Pancreas (tissue), 10 donors: ENCODE measurements at places on chromosomes 4 and X.
A peak's percentile ranks its signal among the peaks of the same experiment; 100 is the strongest.

DNA sequence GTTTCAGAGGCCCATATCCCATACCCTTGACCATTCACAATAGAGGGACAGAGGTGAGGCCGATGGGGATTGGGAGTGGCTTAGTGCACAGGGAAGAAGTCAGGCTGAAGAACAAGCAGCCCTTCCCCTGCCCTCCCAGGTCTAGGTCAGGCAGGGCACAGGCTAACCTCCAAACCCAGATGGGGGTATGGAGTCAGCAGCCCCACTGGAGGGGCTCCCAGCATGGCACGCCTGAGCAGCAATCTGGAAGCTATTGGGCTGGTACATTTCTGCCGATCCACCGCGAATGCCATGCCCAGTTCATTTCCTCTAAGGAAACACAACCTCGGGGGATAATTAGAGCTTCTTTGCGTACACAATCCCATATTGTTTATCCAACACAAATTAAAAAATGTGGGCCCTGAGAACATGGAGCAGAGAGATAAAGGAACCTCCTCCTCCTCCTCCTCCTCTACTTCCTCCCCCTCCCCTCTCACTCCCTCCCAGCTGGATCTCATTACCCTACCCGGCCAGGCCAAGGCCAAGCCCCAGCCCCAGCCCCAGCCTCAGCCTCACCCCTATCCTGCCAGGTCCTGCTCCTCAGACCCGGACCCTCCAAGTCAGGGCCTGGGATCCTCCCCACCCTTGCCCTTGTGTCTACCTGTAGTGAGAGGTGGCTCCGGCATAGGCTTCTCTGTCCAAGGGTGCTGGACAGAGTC is 83.0 kb downstream of the PJA1 start:
- DNase-seq: no peak

DNA sequence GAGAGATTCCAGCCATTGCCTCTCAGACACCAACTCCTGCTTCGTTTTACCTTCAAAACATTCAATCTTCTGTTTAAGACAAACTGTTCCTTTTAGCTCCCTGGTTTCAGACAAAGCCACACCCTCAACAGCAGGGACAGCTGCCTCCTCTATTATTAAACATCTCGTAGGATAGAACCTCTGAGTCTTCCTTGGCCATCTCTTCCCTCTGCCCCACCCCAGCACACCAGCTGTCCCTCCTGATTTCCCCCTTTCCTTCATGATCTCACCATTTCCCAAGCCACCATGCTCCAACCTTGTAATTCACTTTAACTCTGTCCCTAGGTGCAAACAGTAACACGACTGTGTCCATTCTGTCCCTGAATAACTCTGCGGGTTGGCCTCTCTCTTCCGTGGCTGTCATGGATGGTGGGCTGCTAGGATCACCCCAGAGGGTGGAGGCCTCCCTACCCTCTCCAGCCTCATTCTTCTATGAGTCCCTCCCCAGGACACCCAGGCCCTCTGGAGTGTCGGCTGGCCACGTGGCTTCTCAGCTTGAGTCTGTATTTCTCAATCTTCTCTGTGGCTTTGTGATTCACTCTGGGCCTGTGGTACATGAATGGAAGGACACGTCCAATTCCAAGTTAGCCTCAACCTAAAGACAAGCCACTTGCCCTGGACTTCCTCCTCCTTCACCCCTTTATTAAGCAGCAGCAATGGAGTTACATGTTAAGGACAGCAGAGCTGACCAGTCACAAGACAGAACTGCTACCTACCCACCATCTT is 349.9 kb downstream of the FBXW7 start:
- DNase-seq: no peak

DNA sequence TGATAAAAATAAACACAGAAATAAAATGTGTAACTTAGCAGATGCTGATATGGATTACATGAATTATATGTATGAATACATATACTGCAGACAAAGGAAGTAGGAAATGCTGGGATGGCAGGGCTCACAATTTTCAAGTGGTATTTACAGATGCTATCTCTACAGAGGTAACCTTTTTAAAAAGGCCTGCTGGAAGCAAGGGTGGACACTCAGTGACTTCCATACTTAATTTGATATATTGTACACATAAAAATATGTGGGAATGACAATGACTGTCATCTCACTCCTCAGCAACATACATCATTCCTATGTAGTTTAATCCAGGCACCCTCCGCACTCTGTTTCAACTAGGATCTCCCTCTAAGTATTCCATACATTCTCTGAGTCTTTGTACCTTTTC is 452.9 kb downstream of the DTHD1 start:
- DNase-seq: no peak

DNA sequence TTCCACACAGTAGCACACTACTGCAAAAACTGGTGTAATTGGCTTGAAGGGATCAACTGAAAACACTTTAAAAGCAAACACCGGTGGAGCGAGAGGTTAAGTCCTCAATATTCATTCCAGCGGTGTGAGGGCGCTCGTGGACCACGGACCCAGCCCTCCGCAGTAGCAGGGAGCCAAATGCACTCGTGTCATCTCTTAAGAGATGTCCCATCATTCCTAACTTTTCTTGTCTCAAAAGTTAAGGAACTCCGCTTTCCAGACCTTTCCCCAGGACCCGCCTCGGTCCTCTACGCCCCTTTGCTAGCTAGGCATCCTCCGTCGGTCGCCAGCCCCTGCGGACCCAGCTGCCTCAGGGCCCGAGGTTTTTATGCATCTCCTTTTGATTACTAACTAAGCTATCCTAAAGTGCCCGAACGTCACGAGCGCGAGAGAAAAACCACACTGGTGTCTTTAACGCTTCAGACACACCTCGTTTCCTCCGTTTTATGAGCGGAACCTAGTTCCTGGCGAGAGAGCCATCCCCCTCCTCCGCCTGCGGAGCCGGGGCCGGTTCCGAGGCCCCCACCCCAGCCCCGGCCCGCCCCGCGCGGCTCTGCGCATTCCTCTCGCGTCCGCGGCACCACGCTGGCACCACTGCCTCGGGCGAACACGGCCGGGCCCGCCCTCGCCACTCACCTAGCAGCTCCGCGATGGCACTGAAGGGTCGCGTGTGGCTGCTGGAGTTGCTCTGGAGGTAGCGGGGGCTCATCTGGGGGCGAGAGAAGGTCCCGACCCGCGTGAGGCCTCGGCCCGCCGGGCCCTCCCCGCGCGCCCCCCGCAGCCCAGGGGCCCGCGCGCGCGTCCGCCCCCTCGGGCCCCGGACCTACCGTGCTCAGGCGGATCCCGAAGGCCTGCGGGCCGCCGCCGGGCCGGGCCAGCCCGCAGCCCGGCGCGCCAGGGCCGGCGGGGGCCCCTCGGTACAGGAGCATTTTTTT is 723 bp downstream of the MORC4 start:
- DNase-seq: peak; percentile 57

DNA sequence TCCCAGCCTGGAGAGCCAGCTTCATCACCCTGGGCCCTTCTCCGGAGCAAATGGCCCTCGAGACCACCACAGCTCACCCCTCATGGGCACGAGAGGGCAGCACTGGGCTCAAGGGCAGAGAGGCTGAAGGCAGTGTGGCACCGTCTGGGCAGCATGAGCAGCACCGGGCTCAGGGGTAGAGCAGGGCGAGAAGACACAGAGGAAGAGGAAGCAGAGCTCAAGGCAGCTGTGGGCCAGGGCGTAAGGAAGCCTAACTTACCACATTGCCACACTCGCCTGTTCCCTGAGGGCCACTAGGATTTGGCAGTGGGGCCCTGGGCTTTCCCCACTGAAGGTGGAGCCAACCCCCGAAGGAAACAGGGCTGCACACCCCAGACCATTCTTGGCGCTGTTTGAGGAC is 15.5 kb downstream of the ZNF185 start:
- no peak for DNase-seq

DNA sequence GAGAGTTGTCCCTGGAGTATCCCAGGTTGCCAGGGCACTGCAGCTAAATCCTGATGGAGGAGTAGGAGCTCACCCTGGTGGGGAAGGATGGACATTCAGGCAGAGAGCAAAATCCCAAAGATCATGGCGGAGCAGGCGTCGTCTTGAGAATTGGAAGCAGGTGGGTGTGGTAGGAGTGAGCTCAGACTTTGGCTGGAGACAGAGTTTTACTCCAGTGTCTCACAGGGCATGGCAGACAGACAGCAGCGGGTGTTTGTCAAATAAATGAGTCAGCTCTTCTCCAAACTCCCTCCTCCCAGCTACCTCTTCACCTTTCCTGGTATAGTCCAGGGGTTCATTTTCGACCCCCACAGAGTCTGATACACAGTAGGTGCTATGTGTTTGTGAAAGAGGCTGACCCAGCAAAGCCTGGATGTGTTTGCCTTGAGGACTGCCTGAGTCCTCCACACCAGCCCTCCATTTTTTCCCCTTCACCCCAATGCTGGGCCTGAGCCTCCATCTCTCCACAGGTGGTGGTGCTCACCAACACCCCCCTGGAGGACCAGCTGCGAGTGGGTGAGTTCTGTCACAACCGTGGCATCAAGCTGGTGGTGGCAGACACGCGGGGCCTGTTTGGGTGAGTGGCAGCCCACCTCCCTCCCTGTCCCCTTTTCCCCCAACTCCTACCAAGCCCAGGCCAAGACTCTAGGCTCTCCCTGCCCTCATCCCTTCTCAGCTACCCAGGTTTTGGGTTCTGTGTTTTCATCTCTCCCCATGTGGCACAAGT is 6.9 kb downstream of the UBA1 start:
- DNase-seq: peak; percentile 33

GRCh38 chr4:41174444-41174843 is 39.9 kb downstream of the APBB2 start:
- no peak for DNase-seq

DNA sequence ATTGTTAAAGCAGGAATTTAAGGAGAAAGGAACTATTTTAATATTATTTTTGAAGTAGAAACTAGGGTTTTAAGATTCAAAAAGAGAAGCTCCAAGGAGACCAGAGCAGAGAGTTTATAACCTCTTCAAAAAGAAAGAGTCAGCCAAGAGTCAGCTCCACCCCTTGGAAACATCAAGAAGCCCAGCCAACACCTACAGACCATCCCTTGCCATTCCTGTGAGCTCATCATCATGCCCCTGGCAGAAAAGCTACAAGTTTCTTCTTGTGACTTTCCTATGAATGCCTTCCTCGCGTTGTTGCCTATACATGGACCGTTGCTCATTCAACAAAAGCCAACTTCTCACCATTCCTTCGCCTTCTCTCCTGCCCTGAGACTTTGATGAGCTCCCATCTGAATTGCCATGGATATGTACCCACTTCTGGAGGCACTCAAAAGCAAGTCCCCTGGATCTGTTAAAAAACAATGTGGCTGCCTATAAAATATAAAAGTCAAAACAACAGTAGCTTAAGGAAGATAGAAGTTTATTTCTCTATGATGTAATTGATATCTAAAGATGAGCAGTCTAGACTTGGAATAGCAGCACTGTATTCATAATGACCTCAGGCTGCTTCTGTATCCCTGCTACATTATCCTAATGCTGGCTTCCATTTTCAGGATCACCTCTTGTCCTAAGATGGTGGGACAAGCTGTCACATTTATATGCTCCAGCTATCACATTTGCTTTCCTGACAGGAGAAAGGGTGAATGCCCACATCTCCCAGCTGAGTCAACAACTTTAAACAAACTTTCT is 20.3 kb downstream of the PLRG1 start:
- no peak for DNase-seq

GRCh38 chr4:182093935-182094334 is 149.3 kb upstream of the TENM3 start:
- no peak for DNase-seq

DNA sequence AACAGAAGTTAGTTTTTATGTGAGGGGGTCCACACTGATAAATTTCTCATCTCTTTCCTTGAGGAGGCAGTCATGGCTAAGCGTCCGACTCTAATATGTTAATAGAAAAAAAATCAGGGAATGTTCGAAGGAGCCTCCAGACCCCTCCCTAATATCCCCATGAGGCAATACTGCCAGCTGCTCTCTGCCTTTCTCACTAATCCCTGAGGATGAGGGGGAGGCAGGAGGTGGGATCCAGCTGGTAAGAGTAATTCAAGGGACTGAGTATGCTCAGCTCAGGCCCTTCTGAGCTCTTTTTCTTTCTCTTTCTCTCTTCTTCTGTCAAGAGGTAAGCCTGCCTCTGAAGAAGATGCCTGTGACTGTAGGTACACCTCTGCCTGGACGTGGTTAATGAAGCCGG is 51.7 kb downstream of the PIR start:
- no peak for DNase-seq
